IMR-90 (cell line): ENCODE measurements at places on chromosomes 4 and X.

DNA sequence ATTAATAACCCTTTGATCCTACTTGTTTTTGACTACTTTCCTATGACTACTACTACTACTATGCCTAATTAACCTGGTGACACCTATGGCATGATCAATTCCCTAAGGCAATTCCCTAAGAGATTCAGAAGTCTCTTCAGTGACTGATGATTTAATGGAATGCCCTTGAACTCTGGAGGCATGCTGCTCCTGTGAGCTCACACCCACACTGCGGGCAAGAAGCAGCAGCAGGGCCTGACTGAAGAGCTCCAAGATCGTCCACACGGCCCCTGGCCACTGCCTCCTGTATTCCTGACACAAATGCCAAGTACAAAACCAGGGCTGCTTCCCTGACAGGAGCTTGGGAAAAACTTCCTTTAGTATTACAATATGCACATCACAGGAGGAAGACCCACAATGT is 74.2 kb upstream of the STS start:
- DNase-seq: no peak
- H3K4me3 ChIP-seq: no peak overlapping the region
- no peaks in the 10 kb centered on the region for H3K4me1 ChIP-seq
- no peaks in the 10 kb centered on the region for H3K27me3 ChIP-seq
- H3K27ac ChIP-seq: no peak overlapping the region

- no peaks in the 10 kb centered on the region for H3K27me3 ChIP-seq
- no peak overlapping the region for H3K27ac ChIP-seq
- H3K36me3 ChIP-seq: no peaks in the 10 kb centered on the region
- H3K4me1 ChIP-seq: no peaks in the 10 kb centered on the region
- no peak for DNase-seq
These were observed 114.7 kb upstream of the SLC6A14 start for GRCh38 chrX:116321711-116322110.

- no peak overlapping the region for H3K27ac ChIP-seq
- H3K4me1 ChIP-seq: no peaks in the 10 kb centered on the region; the same call in 1 of the 2 replicates
- no peak overlapping the region for H3K4me3 ChIP-seq
These were observed 125.2 kb downstream of the ELOVL6 start for GRCh38 chr4:110073053-110073845.

DNA sequence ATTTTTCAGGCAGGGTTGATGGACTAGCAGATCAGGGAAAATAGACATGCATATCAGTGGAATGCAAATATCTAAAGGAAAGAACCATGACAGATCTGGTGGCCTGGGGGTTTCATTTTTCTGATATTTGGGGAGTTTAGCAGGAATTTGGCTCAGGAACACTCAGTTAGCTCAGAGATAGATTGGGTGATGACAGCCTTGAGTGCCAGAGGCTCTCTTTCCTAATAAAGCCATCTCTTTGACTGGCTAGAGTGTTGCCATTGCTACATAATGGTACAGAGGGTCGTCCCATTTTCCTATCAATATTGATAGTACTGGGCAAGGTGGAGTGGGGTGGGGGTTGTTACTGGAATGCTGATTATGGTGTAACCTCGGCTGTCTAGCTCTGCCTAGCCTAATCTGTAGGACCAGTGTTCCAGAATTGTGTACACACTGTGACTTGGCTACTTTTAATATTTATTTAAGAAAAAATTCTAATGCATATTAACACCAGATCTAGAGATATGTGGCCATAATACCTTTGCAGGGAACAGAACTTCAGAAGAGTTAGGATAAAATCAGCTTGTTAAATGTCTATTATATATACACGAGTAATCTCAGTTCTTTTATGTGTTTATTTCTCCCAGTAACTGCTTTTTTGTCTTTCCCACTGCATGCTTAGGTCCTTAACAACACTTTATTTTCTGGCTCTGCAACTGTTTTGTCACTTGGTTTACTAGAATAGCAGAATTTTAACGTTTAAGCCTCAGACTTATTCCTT is 145.0 kb upstream of the SPOCK3 start:
- no peak overlapping the region for H3K4me3 ChIP-seq
- DNase-seq: no peak
- H3K27ac ChIP-seq: no peak overlapping the region
- no peaks in the 10 kb centered on the region for H3K4me1 ChIP-seq
- no peaks in the 10 kb centered on the region for H3K27me3 ChIP-seq

DNA sequence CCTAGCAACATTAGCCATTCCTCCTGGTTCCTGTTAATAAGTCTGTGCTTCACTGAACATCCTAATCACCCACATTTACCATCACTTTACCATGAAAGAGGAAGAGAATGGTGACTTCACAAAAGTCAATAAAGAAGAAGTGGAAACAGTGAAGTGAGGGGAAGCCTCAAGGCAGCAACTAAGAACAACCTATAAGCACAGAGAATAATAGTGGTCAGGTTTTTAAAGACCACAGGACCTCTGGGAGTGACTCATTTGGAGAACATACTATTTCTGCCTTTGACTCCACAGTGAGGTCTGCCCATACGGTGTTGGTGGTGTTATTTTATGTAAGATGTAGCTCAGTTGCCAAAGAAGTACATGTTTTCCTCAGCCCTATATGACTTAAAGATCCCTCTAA is 86.0 kb upstream of the TET2 start:
- H3K4me1 ChIP-seq: peaks cover 2% of the 10 kb centered on the region
- DNase-seq: peak; percentile 31
- H3K4me3 ChIP-seq: no peak overlapping the region
- no peaks in the 10 kb centered on the region for H3K36me3 ChIP-seq
- H3K27ac ChIP-seq: no peak overlapping the region

- H3K27ac ChIP-seq: no peak overlapping the region
- no peak for DNase-seq
- no peaks in the 10 kb centered on the region for H3K36me3 ChIP-seq
- no peak overlapping the region for H3K4me3 ChIP-seq
- H3K4me1 ChIP-seq: no peaks in the 10 kb centered on the region
These were observed 56.7 kb downstream of the PRPS1 start for GRCh38 chrX:107684956-107685385.

DNA sequence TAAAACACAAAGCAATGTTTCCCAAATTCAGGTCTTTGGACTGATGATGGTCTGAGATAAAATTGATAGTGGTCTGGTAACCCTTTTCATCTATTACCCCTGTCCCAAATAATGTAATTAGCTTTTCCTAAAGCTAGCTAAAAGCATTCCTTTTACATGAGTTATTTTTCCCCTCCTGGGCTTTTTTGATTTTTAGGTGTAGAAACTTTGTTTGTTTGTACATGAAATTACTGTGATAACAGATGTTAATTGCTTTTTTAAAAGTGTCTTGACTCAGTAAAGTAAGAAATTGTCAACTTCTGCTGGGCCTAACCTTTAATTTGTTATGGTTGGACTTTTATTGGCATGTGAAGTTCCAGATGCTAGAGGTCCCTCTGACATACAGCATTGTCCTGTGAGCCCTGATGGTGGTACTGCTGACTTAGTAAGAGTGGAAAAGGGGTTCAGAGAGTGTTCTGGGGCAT is 145.5 kb downstream of the ARHGAP10 start:
- H3K4me1 ChIP-seq: peaks cover 2% of the 10 kb centered on the region
- no peak overlapping the region for H3K4me3 ChIP-seq
- no peak for DNase-seq
- H3K27me3 ChIP-seq: no peaks in the 10 kb centered on the region
- peaks cover 21% of the 10 kb centered on the region for H3K36me3 ChIP-seq

DNA sequence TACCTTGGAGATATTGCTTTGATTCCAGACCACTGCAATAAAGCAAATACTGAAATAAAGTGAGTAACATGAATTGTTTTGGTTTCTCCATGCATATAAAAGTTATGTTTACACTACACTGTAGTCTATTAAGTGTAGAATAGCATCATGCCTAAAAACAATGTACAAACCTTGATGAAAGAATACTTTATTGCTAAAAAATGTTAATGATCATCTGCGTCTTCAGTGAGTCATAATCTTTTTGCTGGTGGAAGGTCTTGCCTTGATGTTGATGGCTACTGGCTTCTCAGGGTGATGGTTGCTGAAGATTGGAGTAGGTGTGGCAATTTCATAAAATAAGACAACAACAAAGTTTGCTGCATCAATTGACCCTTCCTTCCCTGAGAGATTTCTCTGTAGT is 145.1 kb downstream of the SHROOM4 start:
- no peaks in the 10 kb centered on the region for H3K36me3 ChIP-seq
- no peak overlapping the region for H3K4me3 ChIP-seq
- no peak overlapping the region for H3K27ac ChIP-seq
- no peaks in the 10 kb centered on the region; the same call in none of the 2 replicates for H3K27me3 ChIP-seq
- DNase-seq: no peak
